ENCODE measurements at places on chromosomes 1 and 21.
A peak's percentile ranks its signal among the peaks of the same experiment; 100 is the strongest.

GRCh38 chr1:150257624-150258585 is at the start of gene CA14:
CA14 (plus strand) TSS chr1:150257774; CDS start chr1:150258129, 355 bp downstream.
- peak; percentile 85 for DNase-seq

GRCh38 chr1:197207081-197207480 is 60.6 kb upstream of the ASPM start:
- no peak for DNase-seq

DNA sequence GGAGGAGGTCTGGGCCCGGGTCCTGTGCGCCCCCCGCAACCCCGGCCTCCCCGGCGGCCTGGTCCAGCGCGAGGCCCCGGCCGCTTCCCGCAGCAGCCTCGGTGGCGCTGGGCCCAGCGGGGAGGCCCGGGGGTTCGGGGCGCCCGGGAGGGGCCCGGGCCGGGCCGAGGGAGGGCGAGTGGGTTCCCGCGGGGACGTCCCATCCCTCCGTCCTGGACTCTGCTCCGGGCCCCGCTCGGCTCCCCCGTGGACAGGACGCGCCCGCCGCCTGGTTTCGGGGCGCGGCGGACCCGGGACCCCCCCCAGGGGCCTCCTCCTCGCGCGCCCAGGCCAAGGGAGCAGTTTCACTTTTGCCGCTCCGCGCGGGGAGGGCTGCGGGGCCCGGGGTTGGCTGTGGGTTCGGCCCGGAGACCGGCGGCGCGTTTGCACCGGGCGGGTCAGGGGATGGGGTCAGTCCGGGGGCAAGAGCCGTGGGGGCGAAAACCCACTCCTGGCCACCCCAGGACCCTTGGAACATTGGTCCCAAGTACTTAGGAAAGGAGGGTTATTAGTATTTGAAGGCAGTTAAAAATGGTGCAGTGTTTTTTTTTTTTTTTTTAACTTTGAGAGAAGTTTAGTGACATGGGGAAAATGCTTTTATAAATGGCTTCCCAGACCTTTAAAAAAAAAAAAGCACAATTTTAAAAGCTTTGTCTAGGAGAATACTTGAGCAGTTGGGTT is 677 bp downstream of the AGPAT3 start:
- no peak for DNase-seq

GRCh38 chr21:26597981-26598380 is 24.9 kb upstream of the CYYR1 start:
- no peak for DNase-seq

- no peak for DNase-seq
Observed at GRCh38 chr1:12340544-12340930, 110.7 kb downstream of the VPS13D start.

- peak; percentile 86 for DNase-seq
Observed at GRCh38 chr1:206684478-206685333, at the start of gene MAPKAPK2. MAPKAPK2 (plus strand) TSS chr1:206684905; CDS start chr1:206685230, 325 bp downstream.
